Stimulated activated CD4-positive, alpha-beta T cell treated with anti-CD3 and anti-CD28 coated beads, Interleukin-1b, Interleukin-23, amount 100 ng/mL, for 24 hours (primary cell): ENCODE measurements at places on chromosomes 12 and 14.

DNA sequence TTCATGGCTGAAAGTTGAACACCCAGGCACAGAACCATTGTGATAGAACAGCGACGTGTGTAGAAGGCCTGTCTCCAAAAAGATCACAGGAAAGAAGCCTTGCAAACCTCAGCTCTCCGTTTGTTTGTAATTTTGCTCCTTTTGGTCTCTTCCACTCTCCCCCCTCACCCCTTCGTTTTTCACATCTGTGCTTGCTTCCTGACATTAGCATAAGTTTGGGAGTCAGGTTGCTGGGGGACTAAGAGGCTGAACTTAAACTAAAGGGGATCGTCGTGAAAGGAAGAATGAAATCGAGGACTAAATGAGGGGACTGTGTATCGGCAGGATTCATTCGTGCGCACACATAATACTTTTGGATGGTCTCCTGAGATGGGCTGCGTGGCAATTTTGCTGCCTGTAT, 200.6 kb downstream of the BCAT1 start:
- DNase-seq, result no peak

DNA sequence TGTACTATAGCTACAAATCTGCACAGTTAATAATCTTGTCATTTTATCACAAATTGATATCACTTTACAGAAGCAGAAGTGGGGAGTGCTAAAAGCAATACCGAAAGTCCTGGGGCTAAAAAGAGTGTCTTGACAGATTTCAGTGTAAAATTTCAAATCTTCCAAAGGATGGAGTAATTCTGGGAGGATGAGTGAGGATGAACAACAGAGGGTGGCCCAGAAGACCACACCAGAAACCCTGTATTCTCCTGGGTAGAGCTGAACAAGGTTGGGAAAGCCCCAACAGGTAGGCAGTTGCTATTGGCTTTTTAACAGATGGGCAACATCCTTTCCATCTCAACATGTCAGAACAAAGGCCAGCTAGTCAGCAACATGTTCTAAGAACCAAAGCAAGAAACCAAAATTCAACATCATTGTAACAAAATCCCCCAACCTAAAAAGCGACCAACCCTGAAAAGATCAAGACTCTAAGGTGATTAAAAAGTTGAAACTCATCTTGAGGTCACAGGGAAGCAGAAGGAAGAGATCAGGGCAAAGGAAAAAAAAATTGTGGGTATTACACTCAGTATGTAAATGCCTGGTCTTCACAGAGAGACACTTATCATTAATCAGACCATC, 38.8 kb downstream of the CBX5 start:
- no peak for DNase-seq

DNA sequence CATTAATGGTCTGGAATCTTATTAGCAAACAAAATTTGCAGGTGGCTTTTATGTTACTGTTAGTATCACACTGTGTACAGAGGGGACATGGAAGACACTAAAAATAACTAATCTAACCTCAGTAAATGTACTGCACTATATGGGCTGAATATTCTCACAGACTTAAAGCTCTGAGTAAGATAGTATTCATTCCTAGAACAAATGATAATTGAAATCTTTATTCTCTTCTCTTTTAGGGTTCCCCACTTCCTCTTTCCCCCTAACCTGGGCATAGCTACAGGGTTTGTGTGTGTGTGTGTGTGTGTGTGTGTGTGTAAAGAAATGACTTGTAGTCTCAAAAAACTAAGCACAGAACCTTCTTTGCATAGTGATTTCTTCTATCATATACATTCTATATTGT, 21.4 kb upstream of the HECTD1 start:
- DNase-seq, result no peak

GRCh38 chr12:64186789-64187188, 35.3 kb downstream of the KICS2 start:
- DNase-seq, result no peak

- no peak for DNase-seq
Observed at GRCh38 chr12:26460361-26460760, 265.0 kb downstream of the SSPN start.
